Sigmoid colon (tissue), 7 donors: ENCODE measurements at places on chromosomes 5 and 9. TPM values are rescaled to one million over a fixed set of nuclear protein-coding genes. Genes with fewer than 3 reads are reported as not detected.

DNA sequence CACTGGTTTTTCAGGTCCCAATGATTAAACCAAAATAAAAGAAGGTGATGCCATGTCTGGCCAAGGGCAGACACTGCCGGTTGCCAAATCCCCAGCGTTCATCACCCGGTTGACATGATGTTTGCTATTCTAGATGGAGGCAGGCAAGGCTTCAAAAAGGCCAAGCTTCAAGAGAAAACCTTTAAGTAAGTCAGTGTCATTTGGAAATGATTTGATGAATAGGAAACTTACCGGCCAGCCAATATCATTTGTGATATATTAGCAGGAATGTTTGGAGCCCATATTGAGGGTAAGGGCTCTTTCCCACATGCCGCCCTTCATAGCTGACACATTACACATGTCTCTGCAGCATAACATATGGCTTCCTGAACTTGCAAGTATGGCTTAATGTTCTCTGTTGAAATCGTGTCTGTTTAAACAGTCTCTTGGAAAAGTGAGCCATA is 89.5 kb upstream of the TTC23L start:
- DNase-seq = no peak

Gene SLC6A18
- total RNA-seq = not detected

GRCh38 chr9:122978601-122979000 is 37.8 kb downstream of the RABGAP1 start:
- no peak for DNase-seq

- no peak for DNase-seq
Observed at GRCh38 chr9:77305622-77306400, 128.5 kb downstream of the VPS13A start.

Gene NOL8
- total RNA-seq = 27.0 TPM

DNA sequence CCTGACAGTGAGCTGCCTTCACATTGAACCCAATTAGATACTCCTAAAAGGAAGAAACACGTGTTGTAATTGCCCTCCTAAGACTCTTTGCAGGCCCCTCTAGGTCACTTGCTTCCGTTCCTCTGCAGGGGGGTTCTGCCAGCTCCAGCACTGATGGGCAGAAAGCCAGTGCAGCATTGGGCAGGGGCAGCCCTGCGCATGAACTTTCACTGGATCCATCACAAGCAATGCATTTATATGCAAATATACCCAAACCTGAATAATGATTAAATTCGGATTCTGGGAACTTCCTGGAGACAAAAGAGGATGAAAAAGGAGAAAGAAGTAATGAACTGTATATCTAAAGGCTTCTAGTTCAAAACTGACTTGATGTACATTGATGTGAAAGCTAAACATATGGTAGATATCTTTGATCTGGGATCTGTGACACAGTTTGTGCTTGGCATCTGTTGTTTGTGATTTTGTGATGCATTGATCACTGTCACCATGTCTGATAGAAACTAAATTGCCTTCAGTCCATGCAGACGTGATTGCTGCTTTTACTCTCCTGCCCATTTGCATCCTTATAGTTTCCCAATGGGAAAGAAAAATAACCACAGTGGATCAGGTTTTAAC is 313.4 kb downstream of the DEPDC1B start:
- no peak for DNase-seq

DNA sequence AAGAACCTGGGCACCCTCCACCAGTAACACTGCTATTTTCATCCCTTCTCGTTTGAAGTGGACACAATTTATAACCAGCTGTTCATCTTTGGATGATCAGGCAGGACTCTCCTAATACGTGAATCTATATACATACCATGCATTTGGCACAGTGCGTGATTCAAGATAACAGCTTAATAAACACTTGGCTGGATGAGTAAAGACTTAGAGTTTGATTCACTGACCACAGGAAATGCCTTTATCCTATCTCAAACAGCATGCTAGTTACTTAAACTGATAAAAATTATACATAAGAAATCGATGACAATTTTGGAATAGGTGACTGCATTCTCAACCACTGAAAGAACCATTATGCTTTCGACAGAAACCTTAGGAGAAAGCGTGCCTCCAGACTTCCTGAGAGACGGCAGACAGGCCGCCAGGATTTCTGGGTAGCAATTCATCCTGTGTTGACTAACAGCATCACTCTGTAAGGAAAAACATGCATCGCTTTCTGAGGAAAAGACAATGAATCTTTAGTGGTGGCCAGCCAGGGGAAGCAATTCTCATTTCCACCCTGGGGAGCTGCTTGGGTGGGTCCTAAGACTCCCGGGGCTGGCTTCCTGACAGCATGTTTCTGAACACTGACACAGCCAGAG is 9.7 kb downstream of the MRPL36 start:
- peak; percentile 46 for DNase-seq

- no peak for DNase-seq
Observed at GRCh38 chr5:172959824-172960799, 888 bp downstream of the RPL26L1 start.

DNA sequence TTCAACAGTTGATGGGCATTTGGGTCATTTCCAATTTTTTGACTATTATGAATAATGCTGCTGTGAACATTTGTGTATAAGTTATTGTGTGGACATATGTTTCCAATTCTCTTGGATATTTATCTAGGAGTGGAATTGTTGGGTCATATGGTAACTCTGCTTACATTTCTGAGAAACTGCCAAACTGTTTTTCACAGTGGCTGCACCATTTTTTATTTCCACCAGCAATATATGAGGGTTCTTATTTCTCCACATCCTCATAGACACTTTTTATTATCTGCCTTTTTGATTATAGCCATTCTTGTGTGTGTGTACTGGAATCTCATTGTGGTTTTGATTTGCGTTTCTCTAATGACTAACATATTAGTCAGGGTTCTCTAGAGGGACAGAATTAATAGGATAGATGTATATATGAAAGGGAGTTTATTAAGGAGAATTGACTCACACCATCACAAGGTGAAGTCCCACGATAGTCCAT is 14.7 kb upstream of the MED27 start:
- DNase-seq = no peak

GRCh38 chr5:366541-367357 is 45.2 kb downstream of the AHRR start:
- no peak for DNase-seq

DNA sequence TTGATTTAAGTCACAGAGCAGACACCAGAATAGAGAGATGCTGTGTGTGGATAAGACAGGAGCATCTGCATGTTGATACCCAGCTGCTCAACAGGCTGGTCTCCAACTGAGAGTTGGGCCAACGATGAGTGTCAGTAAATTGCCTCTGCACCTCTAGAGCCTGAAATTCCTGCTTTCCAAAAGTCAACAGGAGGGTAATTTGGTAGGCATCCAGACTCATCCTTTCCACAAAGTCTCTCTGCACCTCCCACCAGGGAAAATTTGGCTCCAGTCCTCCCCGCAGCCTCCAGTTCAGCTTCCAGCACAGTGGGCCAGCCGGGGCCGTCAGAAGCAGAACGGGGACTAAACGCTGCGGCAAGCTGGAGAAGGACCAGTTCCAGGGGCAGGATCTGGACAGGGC is 136.9 kb downstream of the RFK start:
- peak; percentile 71 for DNase-seq

Gene ZFP37
- total RNA-seq = 2.9 TPM

GRCh38 chr5:171534043-171534895 is 114.8 kb downstream of the FGF18 start:
- no peak for DNase-seq

Gene AGXT2
- total RNA-seq = not detected

- no peak for DNase-seq
Observed at GRCh38 chr5:41264019-41264418, 50.7 kb upstream of the C6 start.

DNA sequence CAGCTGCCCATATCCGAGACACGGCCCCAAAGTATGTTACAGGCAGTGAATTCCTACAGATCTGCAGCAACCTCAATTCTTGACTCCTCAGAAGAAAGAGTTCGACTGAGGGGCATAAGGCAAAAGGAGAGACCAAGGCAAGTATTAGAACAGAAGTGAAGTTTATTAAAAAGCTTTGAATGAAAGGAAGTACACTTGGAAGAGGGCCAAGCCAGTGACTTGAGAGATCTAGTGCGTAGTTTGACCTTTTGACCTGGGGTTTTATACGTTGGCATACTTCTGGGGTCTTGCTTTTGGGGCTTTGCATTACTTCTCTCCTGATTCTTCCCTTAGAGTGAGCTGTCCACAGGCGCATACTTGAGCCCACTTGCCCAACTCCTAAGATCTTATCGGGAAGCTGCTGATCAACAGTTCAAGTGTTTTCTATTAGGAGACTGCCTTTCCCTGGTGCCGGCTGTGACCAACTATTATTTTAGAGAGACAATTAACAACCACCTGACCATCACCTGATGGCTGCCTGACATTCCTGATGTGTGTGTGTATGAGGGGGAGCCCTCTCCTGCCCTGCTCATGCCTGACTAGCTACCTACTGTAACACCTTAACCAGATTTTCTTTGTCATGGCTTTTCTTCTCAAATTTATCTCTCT is 1.5 kb upstream of the DEPDC1B start:
- DNase-seq = no peak

Gene NUTM2G
- not detected for total RNA-seq

DNA sequence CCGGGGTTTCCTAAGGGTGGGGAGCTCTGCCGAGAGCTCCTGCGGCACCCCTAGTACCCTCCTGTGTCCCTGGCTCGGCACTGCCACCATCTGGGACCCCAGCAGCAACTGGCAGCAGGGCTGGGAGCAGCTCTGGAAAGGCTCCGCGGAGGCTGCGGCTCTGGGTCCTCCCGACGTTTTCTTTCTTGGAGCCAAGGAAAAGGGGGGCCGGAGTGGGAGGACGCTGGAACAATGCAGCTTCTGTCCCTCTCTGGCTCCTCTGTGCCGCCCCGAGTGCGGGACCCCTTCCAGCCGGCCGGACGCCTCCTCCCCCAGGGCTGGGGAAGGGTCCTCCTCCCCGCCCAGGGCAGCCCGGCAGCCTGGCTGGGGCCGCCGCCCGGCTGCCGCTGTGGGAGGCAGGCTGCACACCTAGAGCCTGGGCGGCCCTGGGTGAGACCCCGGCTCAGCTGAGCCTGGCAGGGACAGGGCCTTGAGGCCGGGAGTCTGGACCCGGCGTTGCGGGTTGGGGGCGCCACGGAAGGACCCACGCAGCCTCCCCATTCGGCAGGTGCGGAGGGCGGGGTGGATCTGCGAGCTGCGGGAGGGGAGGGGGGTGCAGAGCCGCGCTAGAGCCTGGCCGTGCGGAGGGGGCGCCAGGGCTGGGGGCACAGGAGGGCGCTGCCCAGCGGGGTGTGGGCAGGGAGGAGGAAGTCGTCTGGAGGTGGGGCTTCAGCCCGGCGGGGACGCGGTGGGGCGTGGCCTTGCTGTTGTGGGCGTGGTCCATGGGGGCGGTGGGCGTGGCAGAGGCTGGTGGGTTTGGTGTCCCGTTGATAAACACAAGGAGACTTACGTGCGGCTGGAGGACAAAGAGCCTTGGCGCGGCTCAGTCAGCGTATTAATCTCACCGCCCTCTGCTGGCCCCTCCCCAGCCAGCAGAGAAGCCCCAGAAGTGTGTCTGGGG is 15.1 kb downstream of the GPSM1 start:
- DNase-seq = peak; percentile 93

DNA sequence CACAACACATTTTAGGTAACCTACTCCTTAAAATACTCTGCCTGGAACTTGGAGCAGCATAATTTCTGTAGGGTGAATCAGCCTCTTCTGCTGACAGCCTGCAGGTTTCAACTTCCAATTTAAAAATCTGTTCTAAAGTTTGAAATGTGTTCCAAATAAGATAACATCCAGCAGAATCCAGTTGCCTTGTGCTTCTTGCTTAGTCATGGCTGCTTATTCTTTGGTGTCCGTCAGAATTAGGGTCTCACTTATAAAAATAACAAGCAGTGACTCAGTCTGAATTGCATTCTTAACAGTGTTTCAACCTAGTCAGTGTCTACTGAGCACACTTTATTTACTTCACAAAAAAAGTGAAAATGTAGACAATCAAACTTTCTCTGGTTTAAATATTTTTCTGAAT is 3.7 kb downstream of the CDH6 start:
- no peak for DNase-seq

DNA sequence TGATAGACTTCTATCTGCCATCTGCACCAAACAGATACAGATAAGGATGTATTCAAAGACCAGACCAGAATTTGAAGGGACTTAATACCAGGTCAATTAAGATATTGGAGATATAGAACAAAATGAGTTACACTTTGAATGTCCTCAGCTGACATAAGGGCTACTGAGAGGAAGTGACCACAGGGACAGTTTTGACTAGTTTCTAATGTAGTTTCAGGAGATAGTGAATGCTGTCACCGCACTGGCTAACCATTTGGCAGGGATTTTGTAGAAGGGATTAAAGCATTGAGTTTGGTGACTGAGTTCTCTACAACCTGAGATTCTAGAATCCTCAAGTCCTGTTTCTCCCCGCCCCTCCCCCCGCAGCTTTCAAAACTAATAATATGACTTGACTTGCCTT is 22.7 kb downstream of the CCNH start:
- no peak for DNase-seq

GRCh38 chr5:154511984-154512383 is 34.0 kb upstream of the HAND1 start:
- peak; percentile 25 for DNase-seq

DNA sequence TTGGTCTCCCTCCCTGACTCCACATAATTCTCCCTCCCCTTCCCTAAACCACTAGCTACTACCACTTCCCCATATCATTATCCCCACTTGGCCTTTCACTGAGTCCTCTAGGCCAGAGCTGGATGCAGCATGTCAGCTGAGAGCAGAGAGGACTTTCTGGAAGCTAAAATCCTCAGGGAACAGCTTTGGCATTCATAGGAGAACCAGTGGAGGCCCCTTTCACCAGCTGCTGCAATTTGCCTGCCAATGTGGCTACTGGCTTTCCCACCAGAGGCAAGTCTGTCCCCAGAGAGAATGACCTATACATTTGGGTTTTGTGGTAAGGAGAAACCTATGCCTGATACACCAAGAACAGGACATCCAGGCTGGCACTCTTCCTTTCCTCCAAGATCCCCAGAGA is 14.4 kb downstream of the FAM219A start:
- DNase-seq = no peak

DNA sequence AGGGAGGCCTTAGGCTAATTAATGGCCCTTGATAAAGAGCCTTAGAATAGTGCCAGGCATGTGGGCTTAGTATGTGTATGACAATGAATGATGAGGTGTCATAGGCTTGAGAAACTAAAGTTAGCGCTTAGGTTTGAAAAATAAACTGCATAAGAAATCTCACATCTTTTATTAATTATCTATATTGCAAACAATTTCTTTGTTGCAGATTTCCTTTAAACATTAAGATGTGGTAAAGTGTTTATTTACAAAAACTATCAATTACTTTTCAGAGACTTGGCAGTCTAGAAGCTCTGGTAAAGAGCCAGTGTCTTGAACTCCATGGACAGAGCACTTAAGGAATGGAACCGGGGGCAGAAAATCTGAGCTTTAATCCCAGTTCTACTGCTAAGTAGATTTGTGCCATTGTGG is 23.1 kb downstream of the MAP1B start:
- DNase-seq = no peak

Gene PRRX2
- total RNA-seq = not detected

GRCh38 chr9:88810826-88811225 is 180.4 kb upstream of the S1PR3 start:
- no peak for DNase-seq

- DNase-seq = no peak
Observed at GRCh38 chr5:6730807-6731206, 17.6 kb downstream of the TENT4A start.

GRCh38 chr9:97558701-97559101 is 57.2 kb downstream of the TMOD1 start:
- DNase-seq = no peak

Gene OTP
- total RNA-seq = not detected
